Lower lobe of right lung (tissue), 2 donors: ENCODE measurements at places on chromosomes 7 and 10.

GRCh38 chr10:118026936-118027335, 19.8 kb downstream of the RAB11FIP2 start:
- DNase-seq, result no peak

- no peak for DNase-seq
Measured at GRCh38 chr10:86759073-86759672, 2.8 kb downstream of the BMPR1A start.

DNA sequence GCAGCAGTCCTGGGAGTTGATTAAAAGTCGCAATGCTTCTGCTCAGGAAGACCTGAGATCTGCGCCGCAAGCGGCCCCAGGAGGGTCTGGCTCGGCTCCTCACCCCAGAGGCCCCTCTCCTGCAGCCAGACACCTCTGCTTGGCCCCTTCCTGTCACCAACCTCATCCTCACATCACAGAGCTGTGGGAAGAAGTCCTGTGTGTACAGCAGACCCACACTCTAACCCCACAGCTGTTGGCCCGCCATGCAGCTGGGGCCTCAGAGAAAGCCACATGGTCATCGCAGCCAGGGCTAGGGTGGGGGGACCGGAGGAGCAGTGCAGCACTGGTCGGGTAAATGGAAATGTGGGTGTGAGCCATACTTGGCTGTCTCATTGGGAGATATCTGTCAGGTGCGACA, 97.7 kb downstream of the RGS10 start:
- DNase-seq, result no peak

DNA sequence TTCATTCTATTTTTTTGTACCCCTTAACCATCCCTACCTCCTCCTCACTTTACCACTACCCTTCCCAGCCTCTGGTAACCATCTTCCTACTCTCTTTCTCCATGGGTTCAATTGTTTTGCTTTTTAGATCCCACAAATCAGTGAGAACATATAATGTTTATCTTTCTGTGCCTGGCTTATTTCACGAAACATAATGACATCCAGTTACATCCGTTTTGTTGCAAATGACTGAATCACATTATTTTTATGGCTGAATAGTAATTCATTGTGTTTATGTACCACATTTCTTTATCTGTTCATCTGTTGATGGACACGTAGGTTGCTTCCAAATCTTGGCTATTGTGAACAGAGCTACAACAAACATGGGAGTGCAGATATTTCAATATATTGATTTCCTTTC, 24.1 kb downstream of the ATRNL1 start:
- no peak for DNase-seq

GRCh38 chr7:36214608-36215456, 61.8 kb downstream of the EEPD1 start:
- no peak for DNase-seq

- no peak for DNase-seq
Measured at GRCh38 chr10:110556969-110557601, 10.4 kb upstream of the SMC3 start.

DNA sequence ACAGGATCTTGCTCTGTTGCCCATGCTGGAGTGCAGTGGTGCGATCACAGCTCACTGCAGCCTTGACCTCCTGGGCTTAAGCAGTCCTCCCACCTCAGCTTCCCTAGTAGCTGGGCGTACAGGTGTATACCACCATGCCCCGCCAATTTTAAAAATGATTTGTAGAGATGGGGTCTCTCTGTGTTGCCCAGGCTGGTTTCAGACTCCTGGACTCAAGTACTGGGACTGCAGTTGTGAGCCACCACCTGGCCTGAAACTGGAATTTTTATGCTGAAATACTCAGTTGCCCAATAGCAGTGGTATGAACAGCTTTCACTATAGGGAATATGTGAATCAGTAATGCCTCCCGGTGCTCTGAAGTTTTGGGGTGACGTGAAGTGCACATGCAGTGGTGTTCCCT, 7.6 kb downstream of the ZRANB1 start:
- no peak for DNase-seq

- no peak for DNase-seq
Measured at GRCh38 chr7:137879357-137880158, 32.8 kb upstream of the DGKI start.
